CD4-positive, alpha-beta T cell treated with Interleukin-4 for 1 hour (primary cell): ENCODE measurements at places on chromosomes 13 and 19.

GRCh38 chr19:45920458-45920857, 5.9 kb upstream of the NANOS2 start:
- DNase-seq: no peak

- peak; percentile 57 for DNase-seq
Measured at GRCh38 chr19:45670670-45671453, 2.8 kb downstream of the GIPR start.

DNA sequence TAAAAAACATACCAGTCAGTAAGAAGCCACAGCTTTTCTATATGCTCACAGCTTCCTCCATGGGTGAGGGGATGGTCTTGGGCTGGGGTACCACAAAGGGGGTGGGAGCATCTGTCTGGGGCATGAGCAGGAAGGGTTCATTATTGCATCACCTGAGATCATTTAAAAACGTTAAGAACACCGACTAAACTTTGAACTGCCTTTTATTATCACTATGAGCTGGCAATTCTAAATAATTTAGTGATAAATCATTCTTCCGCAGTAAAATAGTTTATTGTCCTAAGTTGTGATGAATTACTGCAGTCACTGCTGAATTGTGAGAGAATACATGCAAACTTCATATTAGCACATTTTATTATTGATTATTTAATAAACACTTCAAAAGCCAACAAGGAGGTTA, 71.6 kb downstream of the KL start:
- DNase-seq: no peak

DNA sequence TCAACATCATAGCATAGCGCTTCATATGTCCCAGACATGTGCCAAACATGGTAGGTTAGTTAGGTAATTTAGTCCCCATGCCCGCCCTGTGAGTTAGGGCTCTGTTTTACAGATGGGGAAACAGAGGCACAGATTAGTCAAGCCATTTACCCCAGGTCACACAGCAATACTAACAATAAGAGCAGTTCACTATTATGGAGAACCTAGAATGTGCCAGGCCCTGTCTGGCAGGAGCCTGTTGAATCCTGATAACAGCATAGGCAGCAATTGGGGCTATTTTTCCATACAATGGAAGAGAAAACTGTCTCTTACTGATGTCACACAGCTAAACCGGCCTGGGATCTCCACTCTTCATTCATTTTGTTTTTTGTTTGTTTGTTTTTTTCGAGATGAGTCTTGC, 6.5 kb upstream of the PPP1R37 start:
- DNase-seq: no peak

GRCh38 chr13:37700887-37701286, 102.3 kb upstream of the POSTN start:
- DNase-seq: no peak

DNA sequence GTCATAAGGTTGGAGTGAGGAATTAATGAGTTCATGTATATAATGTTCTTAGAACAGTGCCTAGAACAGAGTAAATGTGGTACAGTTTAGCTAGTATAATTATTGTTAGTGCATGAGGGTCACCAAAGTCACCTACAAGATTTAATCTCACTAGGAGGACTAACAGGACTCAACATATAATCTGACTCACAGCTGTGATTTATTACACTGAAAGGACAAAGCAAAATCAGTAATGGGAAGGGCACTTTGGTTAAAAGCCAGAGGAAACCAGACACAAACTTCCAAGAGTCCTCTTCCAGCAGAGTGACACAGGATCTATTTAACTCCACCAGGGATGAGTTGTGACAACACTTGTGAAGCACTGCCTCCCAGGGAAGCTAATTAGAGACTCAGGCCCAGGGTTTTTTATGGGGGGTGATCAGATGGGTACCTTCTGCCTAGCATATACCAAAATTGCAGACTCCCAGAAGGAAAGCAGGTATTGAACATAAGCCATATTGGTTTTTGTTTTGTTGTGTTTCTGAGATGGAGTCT, 341.2 kb upstream of the DACH1 start:
- no peak for DNase-seq

GRCh38 chr19:41997851-41998229, 3.8 kb upstream of the ATP1A3 start:
- DNase-seq: no peak

- DNase-seq: no peak
Measured at GRCh38 chr13:113086031-113086750, 19.4 kb upstream of the F7 start.

DNA sequence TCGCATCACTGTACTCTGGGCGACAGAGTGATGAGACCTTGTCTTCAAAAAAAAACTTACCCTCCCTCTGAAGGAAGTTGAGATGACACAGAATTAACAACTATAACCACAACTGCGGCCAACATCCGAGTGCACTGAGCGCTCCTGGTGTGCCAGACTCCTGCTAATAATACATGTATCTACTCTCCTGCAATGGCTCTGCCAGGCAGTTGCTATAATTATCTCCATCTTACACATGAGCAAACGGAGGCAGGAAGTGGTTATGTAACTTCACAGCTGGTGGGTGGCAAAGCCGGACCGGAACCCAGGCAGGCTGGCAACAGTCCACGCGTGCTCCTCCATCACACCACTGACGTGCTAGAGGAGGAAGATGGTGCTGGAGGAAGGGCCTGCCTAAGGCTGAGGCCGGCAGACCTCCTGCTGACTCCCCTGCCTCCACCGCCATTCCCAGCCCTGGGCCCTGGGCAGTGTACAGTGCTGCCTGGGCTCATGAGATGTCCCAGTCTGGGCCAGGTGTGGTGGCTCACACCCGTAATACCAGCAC, 12.6 kb downstream of the XRCC1 start:
- DNase-seq: peak; percentile 92

- no peak for DNase-seq
Measured at GRCh38 chr13:101185606-101186005, 230.7 kb downstream of the NALCN start.

DNA sequence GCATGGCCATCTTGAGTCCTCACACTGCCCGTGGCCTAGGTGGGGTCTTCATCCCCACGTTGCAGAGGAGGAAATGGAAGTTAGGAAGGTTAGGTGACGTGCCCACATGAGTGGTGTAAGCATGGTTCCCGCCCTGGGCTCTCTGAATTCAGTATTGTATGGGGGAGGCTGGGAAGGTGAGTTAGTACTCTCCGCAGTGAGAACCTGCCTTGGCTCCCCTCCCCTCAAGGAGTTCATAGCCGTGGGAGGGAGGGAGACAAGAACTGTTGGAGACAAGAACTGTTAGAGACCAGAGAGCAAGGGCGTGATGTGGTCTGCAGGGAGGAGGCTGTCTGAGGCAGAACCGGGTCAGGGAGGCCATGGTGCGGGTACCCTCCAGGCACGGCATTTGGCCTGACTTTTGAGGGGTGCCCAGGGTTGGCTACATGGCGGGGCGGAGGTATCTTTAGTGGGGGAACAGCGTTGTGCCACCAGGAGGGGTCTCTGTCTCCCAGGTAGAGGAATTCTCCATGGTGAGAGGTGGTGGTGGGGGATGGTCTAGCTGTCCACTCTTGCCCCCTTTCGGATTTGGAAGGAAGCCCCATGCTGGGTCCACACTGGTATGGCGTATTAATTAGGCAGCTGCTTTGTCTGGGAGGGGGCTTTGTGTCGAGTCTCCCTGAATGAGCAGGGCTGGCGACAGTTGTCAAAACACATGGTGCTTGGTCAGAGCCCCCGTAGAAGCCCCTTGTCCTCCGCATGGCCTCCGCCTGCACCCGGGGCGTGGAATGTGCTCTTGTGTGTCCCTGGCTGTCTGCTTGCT, 45.8 kb downstream of the CAPN12 start:
- DNase-seq: no peak

DNA sequence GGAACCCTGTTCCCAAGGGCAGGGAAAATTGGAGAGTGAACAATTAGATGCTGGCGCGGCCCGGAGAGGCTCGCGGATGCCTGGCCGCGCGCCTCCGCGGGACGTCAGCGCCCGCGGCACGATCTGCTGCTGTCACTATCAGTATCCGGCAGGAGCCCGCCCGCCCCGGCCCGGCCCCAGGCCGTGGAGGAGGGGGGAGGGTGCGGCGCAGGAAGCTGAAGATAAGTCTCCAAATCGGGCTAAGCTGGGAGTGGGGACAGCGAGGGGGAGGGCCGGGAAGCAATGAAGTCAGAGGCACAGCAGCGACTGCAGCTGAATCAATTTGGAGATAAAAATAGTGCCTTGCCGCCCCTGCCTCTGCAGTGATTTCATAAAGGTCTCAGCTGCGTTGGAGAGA, 441.5 kb upstream of the KLF12 start:
- peak; percentile 37 for DNase-seq

GRCh38 chr13:84130495-84131114, 248.3 kb upstream of the SLITRK1 start:
- no peak for DNase-seq

GRCh38 chr13:106213028-106213757, 322.3 kb downstream of the EFNB2 start:
- DNase-seq: no peak

DNA sequence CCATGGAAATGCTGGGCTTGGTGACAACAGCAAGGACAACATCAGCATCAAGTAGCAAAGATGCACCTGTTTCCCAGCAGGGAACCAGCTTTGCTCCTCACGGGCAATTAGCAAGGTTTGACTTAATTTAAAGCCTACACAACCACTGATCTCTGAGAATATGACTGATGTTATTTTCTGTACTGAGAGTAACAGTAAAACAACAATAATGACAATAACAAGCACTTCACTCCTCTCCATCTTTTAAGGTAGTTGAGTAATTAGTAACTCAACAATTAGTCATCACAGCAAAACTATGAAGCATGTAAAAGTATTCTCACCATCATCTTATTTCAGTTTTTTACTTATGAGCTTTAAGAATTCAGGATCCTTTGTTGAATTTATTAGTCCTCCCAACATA, 37.3 kb downstream of the ENOX1 start:
- DNase-seq: no peak
